ENCODE measurements at places on chromosomes 12 and 14. TPM values are rescaled to one million over a fixed set of nuclear protein-coding genes. Genes with fewer than 3 reads are reported as not detected.

Gene TSPAN19
- not detected for polyA plus RNA-seq

Gene SLC39A9
- polyA plus RNA-seq: 7.2 TPM

Gene KIF5A
- 0.08 TPM for polyA plus RNA-seq

Gene TAC3
- not detected for polyA plus RNA-seq

Gene DEPDC4
- polyA plus RNA-seq: 1.1 TPM

Gene COPZ1
- 77.3 TPM for polyA plus RNA-seq

Gene TAS2R31
- polyA plus RNA-seq: not detected

Gene CNIH1
- polyA plus RNA-seq: 190 TPM

Gene IAPP
- polyA plus RNA-seq: not detected

Gene P2RX4
- 5.3 TPM for polyA plus RNA-seq

Gene OASL
- polyA plus RNA-seq: 0.42 TPM

Gene CCDC91
- polyA plus RNA-seq: 24.9 TPM

Gene SOX5
- 0.91 TPM for polyA plus RNA-seq

Gene TROAP
- polyA plus RNA-seq: not detected

Gene EAPP
- polyA plus RNA-seq: 22.2 TPM

Gene GDF11
- 6.9 TPM for polyA plus RNA-seq

Gene PPFIBP1
- polyA plus RNA-seq: 48.7 TPM

Gene RND1
- polyA plus RNA-seq: 0.95 TPM
